IPS DF 6.9 (cell line): ENCODE measurements at places on chromosomes 5 and 9.

GRCh38 chr5:170216257-170216864 is 16.4 kb upstream of the C5orf58 start:
- DNase-seq = no peak

DNA sequence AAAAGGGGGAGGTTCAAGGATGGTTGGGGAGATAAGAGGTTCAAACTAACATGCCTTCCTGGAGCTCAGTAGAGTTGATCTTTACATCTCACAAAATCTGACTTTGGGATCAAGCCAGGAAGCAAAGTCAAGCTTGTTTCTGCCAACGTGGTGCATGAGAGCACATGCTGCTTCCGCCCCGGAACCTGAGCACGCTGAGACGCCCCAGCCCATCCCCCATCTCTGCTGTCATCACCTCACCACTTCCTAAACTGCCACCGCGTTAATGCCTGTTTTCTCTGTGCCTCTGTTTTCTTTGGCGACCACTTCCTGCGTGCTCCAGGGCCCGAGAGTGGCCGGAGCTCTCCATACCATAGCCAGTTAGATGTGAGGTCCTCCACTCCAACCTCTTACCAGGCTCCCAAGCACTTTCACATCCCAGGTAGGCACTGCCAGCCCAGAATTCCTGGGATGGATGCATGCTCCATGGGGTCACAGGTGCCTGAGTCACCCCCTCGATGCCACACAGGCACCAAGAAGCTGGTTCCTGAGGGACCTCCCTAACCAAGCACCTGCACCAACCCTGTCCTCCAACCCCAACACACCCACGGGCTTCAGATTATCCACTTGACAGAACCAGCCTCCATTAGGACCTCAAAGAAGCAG is 31.2 kb upstream of the AFAP1L1 start:
- no peak for DNase-seq

- DNase-seq = no peak
Measured at GRCh38 chr9:2611961-2612360, 9.6 kb upstream of the VLDLR start.

DNA sequence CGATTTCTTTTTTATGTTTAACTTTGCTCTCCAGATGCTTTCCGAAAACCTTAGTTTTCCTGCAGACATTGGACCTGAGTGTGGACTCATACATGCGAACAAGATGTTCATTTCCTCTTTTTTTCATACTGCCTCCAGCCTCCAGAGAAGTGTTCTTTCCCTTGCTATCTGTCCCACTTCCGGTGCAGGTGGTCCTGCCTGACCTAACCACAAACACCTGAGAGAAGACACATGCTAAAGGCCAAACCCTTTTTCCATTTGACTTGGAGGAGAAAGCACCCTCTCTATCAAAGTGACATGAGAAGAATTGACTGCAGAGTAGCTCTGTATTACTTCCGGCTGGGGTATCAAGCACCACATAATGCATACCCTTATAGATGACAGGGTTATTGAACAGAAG is 334.0 kb downstream of the ARHGEF28 start:
- DNase-seq = no peak

- no peak for DNase-seq
Measured at GRCh38 chr9:115680231-115680630, 473.4 kb upstream of the PAPPA start.

DNA sequence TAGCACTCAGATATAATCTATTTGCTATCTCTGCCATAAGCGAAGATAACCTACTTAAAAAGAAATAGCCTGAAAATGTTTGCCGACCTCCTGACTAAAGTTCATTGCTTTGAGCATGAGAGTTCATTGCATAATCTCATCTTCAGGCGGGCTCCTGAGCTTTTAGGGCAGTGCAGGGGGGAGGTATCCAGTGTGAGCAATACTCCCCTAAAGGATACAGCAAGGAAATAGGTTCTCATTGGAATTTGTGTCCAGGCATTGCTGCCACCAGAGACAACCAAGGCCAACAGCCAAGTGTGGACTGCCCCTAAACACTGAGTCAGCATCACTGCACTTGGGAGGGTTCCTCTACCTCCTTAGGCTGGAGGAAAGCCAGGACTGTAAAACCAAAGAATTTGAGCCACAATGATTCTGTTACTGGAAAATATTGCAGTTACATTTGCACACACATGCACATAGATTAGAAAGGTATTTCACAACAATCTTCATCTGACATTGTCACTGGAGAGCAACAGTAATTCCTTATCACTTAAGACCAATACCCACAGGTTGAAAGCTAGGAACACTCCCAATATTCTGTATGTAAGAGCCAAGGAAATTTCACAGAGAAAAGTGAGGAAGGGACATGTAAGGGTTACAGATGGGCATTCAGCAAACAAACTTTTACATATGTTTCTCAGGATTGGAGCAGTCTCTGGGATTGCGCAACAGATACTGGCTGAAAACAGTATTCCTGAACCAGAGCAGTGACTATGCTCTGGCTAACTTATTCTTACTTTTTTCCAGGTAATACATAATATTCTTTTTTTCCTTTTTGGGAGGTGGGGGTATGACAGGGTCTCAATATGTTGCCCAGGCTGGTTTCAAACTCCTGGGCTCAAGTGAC is 98.6 kb upstream of the TLE1 start:
- DNase-seq = no peak

DNA sequence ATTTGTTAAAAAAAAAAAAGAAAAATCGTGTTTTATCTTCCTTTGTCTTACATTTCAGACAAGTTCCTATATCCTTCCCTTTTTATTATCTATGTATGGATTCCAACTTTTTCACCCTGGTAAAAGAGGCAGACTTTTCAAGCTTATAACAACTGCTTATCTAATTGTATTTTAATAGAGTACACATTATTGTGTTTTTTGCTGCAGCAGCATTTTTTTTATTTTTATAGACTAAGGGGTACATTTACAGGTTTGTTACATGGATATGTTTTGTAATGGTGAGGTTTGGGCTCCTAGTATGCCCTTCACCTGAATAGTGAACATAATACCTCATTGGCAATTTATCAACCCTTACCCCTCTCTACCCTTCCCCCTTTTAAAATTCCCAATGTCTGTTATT is 195.0 kb upstream of the RGMB start:
- no peak for DNase-seq

GRCh38 chr9:15529566-15530324 is 19.0 kb upstream of the PSIP1 start:
- no peak for DNase-seq

- no peak for DNase-seq
Measured at GRCh38 chr5:115720888-115721287, 95.1 kb upstream of the TMED7 start.

- no peak for DNase-seq
Measured at GRCh38 chr9:134263596-134263995, 62.7 kb upstream of the RXRA start.

- no peak for DNase-seq
Measured at GRCh38 chr9:109499631-109500410, 1.7 kb upstream of the PTPN3 start.
